ENCODE measurements at places on chromosomes 11 and 22. TPM values are rescaled to one million over a fixed set of nuclear protein-coding genes. Genes with fewer than 3 reads are reported as not detected.

- DNase-seq = no peak
These were observed 32.3 kb downstream of the FEZ1 start for GRCh38 chr11:125463590-125464269.

DNA sequence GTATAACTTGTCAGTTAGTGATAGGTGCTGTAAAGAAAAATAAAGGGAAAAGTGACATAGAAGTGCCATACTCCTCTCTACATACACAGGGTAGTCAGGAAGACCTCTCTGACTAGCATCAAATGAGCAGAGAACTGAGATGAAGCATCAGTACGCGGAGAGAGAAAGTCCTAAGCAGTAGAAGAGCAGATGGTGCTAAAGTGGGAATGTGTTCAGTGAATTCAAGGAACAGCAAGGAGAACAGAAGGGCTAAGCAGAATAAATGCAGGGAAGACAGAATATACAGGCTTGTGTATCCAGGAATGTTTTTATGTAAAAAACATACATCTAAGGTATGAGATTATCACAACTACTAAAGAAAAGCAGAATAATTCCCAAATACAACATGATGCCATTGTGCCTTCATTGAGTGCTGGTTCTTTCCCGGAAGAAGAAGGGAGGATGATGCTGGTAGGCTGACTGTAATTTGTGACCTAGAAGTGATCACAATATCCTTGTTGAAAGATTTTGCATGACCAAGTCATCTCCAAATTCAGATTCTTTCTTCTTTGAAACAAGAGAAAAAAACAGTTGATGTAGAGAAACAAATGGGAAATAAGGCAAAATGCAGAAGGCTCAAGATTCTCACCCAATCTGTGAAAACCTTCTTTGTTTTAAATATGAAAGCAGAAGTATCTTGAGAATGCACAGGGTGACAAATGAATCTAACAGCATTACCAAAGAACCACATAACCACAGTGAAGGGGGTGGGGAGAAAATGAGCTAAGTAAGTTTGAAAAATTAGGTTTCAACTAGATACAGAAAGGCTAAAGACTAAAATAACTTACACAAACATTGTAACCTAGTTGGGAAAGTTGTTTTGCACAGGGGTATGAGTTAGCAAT is 20.5 kb downstream of the MRE11 start:
- no peak for DNase-seq

- no peak for DNase-seq
These were observed 2.9 kb downstream of the MICAL2 start for GRCh38 chr11:12113294-12113693.

DNA sequence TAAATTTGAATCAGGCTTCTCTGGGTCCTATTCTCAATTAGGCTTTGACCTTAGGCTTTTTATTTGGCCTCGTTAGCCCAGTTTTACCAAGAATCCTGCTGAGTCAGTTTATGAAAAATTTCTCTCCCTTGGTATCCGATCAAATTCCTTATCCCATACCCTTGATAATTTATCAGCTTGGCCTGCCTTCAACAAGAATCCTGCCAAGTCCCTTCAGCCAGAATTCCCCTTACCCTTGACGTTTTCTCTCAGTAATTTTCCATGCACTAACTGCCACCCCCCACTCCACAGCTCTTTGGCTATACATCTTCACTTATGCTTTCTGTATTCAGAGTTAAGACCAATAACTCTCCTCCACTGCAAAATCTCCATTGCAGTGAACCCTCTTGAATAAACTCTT is 811.0 kb upstream of the CCDC90B start:
- no peak for DNase-seq

DNA sequence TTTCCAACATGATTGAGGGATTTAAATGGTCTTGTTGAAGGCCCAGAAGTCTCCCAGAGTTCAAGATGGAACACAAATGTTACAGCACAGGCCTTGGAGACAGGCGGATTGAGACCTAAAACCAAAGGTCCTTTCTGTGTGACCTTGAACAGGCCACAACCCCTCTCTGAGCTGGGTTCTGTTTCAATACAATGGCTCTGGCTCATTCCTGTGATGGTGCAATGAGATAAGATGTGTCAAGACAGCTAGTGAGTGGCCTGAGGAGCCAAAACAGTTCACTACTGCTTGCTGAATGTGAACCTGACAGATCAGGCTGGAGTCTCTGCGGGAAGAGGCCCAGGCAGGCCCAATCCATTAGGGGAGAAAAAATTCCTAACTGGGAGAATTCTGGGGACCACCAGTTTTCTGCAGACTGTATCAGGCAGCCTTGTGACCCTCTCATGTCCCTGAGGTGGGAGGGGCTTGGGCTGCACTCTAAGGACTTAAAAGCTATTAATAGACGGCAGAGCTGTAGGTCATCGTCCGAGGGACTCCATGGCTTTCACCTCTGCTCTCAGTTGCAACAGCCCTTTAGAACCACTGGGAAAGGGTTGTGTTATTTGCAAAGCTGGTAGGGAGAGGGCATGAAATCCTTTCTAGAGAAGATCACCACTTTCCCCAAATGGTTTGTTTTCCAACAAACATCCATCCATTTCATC is 126.1 kb upstream of the TEAD1 start:
- DNase-seq = no peak

The HDAC10 gene
- total RNA-seq = 13.5 TPM

DNA sequence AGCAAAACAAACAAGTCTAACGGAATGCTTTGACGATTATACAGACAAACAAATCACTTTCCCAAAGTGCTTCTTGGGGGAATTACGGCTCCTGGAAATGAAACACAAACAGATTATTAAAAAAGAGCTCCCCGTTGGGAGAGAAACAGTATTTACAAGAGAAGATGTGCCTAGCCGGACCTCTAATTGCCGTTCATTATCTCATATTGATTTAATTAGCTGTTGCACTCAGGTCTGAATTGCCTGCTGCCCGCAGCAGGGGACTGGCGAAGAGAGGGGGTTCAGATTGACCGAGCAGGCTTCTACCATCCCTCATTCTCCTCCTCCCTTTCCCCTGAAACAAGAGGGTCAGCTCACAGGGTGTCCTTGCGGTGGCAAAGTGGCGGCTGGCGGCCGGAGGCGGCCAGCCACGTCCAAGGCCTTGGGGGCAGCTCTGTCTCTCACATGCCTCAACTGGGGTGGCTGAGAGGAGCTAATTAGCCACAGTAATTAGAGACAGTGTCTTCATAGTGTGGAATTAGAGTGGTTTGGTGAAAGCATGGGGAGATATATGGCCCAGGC is 295.1 kb downstream of the MIAT start:
- no peak for DNase-seq

GRCh38 chr11:133945087-133945974 is 11.4 kb downstream of the IGSF9B start:
- peak; percentile 68 for DNase-seq

DNA sequence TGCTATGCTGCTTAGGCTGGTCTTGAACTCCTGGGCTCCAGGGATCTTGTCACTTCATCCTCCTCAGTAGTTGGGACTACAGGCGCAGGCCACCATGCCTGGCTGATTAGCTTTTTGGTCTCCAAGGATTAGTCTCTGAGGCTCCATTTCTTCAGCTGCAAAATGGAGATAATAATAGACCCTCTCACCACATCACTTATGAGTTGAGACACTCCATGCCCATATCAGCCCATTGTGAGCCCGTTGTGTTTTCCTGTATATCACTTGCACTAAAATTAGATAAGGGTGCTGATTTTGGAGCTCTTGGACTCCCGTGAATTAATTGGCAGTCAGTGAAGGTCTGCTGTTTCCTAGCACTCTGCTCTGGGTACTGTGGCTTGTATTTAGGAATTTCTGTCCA is 36.0 kb downstream of the DEPDC5 start:
- DNase-seq = no peak

DNA sequence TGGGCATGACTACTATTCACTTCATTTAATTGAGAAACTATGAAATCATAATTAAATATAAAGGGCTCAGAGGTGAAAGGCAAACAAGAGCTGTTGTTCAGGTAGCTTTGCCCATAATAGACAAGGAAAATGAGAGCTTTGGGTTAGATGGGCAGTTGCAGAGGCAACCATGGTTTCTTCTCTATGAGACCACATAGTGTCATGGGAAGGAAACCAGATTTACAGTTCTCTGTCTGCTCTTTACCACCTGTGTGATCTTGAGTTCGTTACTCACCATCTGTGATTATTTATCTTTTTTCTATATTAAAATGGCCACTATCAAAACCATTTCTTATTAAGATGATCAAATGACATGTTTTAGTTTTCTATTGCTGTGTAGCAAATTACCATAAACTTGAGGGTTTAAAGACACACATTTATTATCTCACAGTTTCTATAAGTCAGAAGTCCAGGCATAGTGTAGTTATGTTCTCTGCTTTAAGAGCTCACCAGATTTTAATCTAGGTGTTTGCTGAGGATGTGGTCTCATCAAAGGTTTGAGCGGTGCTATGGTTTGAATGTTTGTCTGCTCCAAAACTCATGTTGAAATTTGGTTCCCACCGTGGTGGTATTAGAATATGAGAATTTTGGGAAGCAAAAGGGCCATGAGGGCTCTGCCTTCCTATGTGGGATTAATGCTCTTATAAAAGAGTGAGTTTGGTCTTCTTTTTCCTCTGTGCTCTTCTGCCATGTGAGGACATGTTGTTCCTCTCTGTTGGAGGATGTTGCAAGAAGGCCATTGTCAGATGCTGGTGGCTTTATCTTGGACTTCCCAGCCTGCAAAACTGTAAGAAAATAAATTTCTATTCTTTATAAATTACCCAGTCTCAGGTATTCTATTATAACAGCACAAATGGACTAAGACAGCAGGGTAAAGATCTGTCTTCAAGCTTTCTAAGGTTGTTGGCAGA is 38.2 kb downstream of the OR2AG2 start:
- DNase-seq = no peak

The KRTAP5-8 gene
- not detected for total RNA-seq

The TRIM29 gene
- 0.91 TPM for total RNA-seq

The GP1BB gene
- total RNA-seq = not detected

DNA sequence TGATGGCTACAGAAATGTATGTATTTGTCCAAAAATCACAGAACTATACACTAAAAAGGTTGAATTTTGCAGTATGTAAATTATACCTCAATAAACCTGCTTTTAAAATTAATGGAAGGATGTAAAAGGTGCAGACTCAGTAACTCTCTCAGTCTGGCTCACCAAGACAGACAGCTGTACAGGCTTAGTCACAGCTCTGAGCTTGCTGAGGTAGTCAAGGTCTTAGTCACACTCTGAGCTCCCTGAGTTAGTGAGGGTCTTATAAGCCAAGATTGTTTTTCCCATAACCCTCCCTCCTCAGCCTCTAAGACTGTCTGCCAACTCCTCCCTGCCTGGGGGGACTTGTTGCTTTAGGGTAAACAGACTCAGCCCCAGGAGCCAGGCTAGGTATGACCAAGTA is 59.3 kb upstream of the IZUMO1R start:
- no peak for DNase-seq

The FGF4 gene
- not detected for total RNA-seq

The SH3BP1 gene
- 1.8 TPM for total RNA-seq

DNA sequence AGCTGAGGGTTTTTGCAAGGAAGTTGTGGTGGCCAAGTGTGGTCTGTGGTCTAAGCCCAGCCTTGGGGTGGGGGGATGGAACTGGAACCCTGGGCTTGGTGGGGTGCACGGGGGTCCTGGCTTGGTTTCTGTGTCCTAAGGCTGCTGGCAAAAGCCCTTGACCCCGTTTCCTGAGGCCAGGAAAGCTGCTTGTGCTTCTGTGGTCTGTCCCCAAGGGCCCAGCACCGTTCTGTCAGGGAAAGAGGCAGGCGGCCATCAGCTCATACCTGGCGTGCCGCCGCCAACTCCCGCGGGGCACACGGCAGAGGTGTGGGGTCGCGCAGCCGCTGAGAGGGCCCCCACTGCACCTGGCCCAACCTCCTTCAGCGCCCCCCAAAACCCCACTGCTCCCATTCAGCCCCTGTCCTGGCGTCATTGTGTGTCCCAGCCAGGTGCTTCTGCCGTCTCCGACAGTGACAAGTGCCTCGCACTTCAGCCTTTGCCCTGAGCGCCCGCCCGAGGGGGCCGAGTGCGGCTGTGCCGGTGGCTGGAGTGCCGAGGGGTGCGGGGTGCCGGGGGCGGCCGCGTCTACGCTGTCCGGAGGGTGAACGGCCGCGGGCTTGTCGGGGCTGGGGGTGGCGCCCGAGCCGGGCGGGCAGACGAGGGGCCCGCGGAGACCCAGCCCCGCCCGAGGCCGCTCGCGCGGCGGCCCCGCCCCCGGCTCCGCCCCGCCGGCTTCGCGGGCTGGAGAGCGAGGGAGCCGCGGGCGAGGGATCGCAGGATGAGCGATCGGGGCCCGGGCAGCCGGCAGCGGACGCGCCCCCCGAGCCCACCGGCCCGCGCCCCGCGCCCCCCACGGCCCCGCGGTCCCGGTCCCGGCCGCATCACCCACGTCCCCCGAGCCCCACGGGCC is at the start of gene CNIH2:
TSS of gene CNIH2 (plus strand) at position 705 of the 892 bp plus-strand sequence. CDS start 282 bp downstream, outside the sequence.
- peak; percentile 10 for DNase-seq

The OR2AG2 gene
- not detected for total RNA-seq

The CD6 gene
- 0.44 TPM for total RNA-seq

- DNase-seq = no peak
These were observed 33.5 kb downstream of the THAP12 start for GRCh38 chr11:76347466-76347865.

The SHISA8 gene
- 0.26 TPM for total RNA-seq

- no peak for DNase-seq
These were observed 27.2 kb downstream of the MORC2 start for GRCh38 chr22:30941363-30941740.

- no peak for DNase-seq
These were observed 101.8 kb downstream of the MYO18B start for GRCh38 chr22:25843660-25844405.

DNA sequence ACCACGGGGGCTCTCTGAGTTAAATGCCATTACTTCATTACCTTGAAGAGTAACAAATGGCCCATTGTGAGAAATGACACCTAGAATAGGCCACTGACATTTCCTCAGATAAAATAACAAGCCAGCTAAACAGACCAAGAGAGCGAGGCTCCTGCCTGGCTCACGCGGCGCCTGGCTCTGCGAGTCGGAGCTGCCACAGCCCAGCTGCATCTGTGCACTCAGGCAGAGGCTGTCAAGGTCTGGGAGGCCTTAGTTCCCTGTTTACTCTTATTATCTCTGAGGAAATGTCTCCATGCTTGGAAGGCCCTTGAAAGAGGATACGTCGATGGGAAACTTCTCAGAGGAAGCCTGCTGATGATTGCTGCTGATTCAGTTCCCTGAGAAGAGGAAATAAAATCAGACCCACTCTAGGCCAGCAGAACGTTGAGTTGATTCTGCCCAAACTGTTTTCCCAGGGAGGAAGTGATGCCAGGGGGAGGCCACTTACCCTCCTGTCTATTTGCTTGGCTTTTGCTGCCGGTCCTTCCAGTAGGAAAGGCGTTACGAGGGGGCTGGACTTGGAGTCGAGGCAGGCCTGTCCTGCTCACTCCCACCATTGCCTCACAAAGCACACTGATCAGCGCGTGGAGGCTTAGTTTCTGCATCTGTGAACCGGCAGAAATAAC is 208.8 kb downstream of the TBC1D22A start:
- no peak for DNase-seq

- no peak for DNase-seq
These were observed 114.9 kb downstream of the FANCF start for GRCh38 chr11:22510741-22511140.

Data from psoas muscle (tissue), 8 donors.